ENCODE measurements at places on chromosomes 6 and 20.

DNA sequence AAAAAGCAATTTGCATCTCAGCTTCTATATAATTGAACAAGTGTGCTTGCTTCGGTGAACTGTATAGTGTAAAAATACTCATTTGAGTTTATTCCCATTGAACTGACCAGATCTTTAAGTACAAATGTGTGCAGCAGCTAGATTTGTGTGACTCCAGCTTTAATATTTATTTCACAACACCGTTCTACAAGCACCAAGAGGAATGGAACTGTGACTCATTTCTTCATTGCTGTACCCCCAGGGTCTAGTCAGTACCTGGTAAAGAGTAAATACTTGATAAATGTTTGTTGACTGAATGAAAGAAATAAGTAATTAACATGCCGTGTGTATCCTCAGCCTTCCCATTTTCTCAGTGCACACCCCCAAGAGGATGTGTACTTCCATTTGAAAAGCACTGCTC lies 464.8 kb downstream of the CBLN4 start:
- H3K27me3 ChIP-seq = no peaks in the 10 kb centered on the region
- DNase-seq = no peak
- no peaks in the 10 kb centered on the region for H3K36me3 ChIP-seq
- no peak overlapping the region for H3K27ac ChIP-seq
- no peaks in the 10 kb centered on the region for H3K4me1 ChIP-seq
- H3K4me3 ChIP-seq = no peak overlapping the region

DNA sequence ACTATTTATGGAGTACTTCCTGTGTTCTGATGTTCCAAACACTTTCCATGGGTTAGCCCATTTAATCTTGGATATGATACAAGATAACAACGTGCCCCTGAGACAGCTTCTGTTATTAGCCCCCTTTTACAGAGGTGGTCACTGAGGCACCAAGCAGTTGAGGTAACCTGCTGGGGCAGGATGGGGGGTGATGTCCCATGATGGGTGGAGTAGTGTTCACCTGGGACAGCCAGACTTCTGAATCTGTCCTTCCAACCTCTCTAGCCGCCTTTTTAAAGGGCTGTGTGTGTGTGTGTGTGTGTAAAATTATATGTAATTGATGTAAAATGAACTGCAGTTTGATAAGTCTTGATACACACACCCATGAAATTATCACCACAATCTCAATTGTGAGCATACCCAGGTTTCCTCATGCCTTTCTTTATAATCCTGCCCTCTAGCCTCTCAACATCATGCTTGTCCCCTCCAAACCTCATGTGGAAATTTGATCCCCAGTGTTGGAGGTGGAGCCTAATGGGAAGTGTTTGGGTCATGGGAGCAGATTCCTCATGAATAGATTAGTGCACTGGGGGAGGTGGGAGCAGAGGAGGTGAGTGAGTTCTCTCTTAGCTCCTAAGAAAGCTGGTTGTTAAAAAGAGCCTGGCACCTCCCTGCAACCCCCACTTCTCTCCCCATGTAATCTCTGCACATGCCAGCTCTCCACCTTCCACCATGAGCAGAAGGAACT lies 39.2 kb downstream of the PLAGL2 start:
- H3K36me3 ChIP-seq = peaks cover 11% of the 10 kb centered on the region
- DNase-seq = peak; percentile 48
- H3K27me3 ChIP-seq = no peaks in the 10 kb centered on the region
- H3K27ac ChIP-seq = no peak overlapping the region

- H3K36me3 ChIP-seq = no peaks in the 10 kb centered on the region
- peak overlapping the region; percentile 83 for H3K4me3 ChIP-seq
- H3K27me3 ChIP-seq = peaks cover 4% of the 10 kb centered on the region
- peak overlapping the region; percentile 88 for H3K27ac ChIP-seq
- peaks cover 10% of the 10 kb centered on the region for H3K4me1 ChIP-seq
These were observed 968 bp downstream of the PHF3 start for GRCh38 chr6:63636518-63637021.

DNA sequence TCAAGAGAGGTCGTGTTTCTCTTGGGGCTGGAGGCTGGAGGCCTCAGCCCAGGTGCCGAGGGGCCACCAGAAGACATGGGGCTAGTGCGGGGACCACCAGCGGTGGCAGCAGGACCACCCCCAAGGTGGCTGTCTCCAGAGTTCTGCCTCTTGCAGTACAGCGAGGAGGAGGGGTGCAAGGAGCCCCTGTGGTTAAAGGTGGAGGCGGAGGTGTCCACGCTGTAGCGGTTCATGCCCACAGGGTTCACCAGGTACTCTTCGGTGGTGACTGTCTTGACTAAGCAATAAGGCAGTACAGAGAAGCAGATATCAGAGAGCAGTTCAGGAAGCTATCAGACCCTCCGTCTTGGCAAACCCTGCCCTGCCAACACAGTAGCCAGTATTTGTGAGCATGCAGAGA lies 103.4 kb downstream of the SCML4 start:
- H3K4me1 ChIP-seq = no peaks in the 10 kb centered on the region
- H3K36me3 ChIP-seq = no peaks in the 10 kb centered on the region
- no peak overlapping the region for H3K27ac ChIP-seq
- DNase-seq = no peak

GRCh38 chr6:155561257-155561965 lies 105.8 kb upstream of the NOX3 start:
- H3K4me3 ChIP-seq = no peak overlapping the region
- peak; percentile 6 for DNase-seq
- H3K27ac ChIP-seq = no peak overlapping the region
- H3K4me1 ChIP-seq = no peaks in the 10 kb centered on the region

- no peaks in the 10 kb centered on the region for H3K36me3 ChIP-seq
- H3K4me3 ChIP-seq = no peak overlapping the region
- H3K27me3 ChIP-seq = no peaks in the 10 kb centered on the region
- H3K4me1 ChIP-seq = no peaks in the 10 kb centered on the region
These were observed 85.5 kb upstream of the CNKSR3 start for GRCh38 chr6:154596009-154596408.

- H3K4me1 ChIP-seq = peaks cover 5% of the 10 kb centered on the region
- no peaks in the 10 kb centered on the region for H3K36me3 ChIP-seq
- no peak overlapping the region for H3K4me3 ChIP-seq
- peak overlapping the region; percentile 3 for H3K27ac ChIP-seq
- H3K27me3 ChIP-seq = no peaks in the 10 kb centered on the region
These were observed 1111.4 kb upstream of the CITED2 start for GRCh38 chr6:140485740-140486449.

GRCh38 chr20:34104059-34104458 lies 8.0 kb downstream of the EIF2S2 start:
- no peak overlapping the region for H3K27ac ChIP-seq
- no peak for DNase-seq
- no peaks in the 10 kb centered on the region for H3K27me3 ChIP-seq
- H3K4me1 ChIP-seq = no peaks in the 10 kb centered on the region

DNA sequence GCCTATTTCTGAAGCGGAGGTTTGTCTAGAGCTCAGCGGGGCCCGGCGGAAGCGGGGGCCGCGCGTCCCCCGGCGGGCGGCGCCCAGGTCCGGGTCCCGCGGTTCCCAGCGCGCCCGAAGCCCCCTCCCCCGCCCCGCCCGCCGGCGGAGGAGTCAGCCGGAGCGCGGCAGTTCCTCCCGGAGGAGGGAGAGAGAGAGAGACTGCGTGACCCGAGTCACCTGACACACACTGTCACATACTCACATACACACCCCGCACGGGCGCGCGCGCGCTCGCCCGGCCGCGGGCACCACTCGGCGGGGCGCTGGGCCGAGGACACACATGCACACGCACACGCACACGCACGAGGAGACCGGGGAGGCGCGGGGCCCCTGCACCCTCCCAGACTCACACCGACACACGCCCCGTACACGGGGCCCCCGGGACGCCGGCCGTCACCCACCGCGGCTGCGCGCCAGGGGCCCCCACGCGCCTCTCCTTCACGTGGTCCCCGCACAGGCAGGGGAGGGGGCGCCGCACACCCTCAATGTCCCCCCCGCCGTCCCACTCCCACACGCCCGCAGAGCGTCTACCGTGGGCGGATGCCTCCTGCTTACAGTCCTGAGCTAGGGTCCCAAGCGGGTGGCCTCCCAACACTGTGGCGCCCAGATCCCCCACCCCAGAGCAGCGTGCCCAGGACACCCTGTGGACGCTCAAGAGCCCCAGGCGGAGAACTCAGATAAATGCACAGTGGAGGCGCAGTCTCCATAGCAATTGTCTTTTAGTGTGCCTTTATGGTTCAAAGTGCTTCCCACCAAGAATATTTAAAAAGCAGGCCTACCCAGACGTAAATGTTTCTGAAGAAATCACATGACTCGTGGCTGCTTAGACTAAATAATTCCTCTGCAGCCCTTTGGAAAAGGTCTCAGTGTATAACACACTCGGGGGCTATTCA lies at the start of gene RRAGD:
TSS of gene RRAGD (minus strand) at position 203 of the 935 bp plus-strand sequence. CDS start 280 bp downstream, outside the sequence.
- H3K36me3 ChIP-seq = no peaks in the 10 kb centered on the region
- no peak for DNase-seq
- peak within 1 kb of the TSS; percentile 27 for H3K4me3 ChIP-seq
- H3K27me3 ChIP-seq = peaks cover 33% of the 10 kb centered on the region

- H3K36me3 ChIP-seq = no peaks in the 10 kb centered on the region
- no peaks in the 10 kb centered on the region for H3K4me1 ChIP-seq
- no peak overlapping the region for H3K27ac ChIP-seq
- DNase-seq = peak; percentile 32
- H3K27me3 ChIP-seq = peaks cover 8% of the 10 kb centered on the region
These were observed 38.6 kb upstream of the SENP6 start for GRCh38 chr6:75563032-75563431.

DNA sequence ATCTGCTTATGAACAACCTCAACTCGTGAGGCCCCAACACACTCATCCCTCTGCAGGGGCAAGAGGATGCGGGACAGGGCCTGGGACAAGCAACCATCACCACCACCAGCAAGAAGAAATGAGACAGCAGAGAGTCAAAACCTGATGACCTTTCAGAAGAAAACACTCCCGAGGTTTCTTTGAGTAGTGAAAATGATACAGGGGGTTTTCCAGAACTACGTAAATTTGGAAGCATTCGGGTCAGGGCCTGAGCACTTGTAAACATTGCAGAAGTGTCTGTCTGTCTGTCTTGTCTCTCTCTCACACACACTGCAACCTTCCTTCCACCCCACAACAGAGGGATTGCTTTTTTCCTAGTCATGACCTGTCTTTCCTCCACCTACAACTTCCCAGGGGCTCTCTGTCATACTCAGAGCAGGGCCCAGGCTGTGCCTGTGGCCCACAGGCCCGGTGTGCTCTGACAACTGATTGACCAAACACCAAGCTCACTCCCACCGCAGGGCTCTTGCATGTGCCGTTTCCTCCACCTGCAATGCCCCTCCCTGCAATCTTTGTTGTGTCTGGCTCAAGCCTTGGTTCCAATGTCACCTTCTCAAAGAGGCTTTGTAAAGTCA lies 90.9 kb downstream of the BMP7 start:
- no peaks in the 10 kb centered on the region for H3K4me1 ChIP-seq
- H3K27me3 ChIP-seq = no peaks in the 10 kb centered on the region
- DNase-seq = no peak
- H3K36me3 ChIP-seq = no peaks in the 10 kb centered on the region
- no peak overlapping the region for H3K4me3 ChIP-seq

DNA sequence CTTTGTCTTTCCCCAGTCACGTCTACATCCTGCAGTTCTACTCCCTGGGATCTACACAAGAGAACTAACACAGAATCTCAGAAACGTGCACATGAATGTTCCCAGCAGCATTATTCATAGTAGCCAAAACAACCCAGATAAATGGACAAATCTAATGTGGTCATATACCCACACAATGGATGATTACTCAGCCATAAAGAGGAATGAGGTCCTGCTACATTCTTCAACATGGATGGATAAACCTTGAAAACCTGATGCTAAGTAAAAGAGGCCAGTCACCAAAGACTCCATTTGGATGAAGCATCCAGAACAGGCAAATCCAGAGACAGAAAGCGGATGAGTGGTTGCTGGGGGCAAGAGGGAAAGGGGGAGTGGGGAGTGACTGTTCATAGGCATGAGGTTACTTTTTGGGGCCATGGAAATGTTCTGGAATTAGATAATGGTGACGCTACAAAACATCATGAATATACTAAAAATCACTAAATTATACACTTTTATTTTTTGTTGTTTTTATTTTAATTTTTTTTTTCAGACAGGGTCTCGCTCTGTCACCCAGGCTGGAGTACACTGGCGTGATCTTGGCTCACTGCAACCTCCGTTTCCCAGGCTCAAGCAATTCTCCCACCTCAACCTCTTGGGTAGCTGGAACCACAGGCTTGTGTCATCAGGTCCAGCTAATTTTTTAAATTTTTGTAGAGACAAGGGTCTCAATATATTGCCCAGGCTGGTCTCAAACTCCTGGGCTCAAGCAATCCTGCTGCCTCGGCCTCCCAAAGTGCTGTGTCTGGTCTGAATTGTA lies 50.8 kb upstream of the DSN1 start:
- no peak overlapping the region for H3K4me3 ChIP-seq
- no peak overlapping the region for H3K27ac ChIP-seq
- DNase-seq = peak; percentile 63
- H3K4me1 ChIP-seq = peaks cover 2% of the 10 kb centered on the region
- no peaks in the 10 kb centered on the region for H3K27me3 ChIP-seq
- peaks cover 28% of the 10 kb centered on the region for H3K36me3 ChIP-seq

DNA sequence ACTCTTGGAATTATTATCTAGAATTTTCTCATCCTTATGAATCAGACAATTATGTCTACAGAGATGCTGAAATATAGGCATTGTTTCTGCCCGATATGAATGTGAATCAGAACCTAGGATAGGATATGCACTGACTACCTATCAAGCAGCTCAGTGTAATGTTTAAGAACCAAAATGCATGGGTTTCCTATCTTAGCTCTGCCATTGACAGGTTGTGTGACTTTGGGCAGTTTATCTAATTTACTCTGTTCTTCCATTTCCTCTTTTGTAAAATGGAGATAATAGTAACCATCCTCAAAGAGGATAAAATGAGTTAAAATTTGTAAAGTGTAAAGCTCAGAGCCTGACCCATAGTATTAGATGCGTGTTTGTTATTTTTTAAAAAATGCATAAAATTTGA lies 10.2 kb upstream of the AIG1 start:
- DNase-seq = no peak
- no peak overlapping the region for H3K27ac ChIP-seq
- no peak overlapping the region for H3K4me3 ChIP-seq
- no peaks in the 10 kb centered on the region for H3K36me3 ChIP-seq

DNA sequence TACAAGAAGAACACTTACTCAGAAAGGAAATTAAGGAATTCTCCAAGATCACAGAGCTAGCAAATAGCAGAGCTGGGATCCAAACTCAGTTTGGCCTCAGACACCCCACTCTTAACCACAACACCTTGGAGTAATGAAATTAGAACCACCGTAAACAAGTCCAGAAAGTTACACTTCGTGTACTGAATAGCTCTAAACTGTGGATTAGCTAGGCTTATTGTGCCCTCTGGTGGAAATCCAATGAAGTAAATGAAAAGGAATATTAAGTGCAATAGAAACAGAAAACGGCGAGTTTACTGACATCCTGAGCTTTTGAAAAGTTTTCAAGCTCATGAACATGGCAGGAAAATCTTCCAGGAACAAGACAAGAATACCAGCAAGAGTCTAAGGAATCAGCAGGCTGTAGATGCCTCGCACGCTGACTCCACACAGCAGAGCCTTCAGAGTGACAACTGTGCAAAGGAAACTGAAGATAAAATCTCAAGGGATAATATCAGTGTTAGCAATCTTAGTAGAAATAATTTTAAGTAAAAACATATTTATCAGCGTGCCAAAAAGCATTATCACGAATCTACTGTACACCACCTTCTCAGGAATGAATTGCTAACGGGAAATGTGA lies 34.6 kb downstream of the FBXO5 start:
- H3K36me3 ChIP-seq = no peaks in the 10 kb centered on the region
- H3K4me3 ChIP-seq = peak overlapping the region; percentile 41
- DNase-seq = peak; percentile 67
- H3K4me1 ChIP-seq = no peaks in the 10 kb centered on the region
- no peak overlapping the region for H3K27ac ChIP-seq
- no peaks in the 10 kb centered on the region for H3K27me3 ChIP-seq
